ENCODE measurements at places on chromosomes 11 and 22. TPM values are rescaled to one million over a fixed set of nuclear protein-coding genes. Genes with fewer than 3 reads are reported as not detected.

- peak; percentile 27 for DNase-seq
Observed at GRCh38 chr11:114192841-114193389, 103.3 kb upstream of the NNMT start.

GRCh38 chr22:23969071-23969470 lies 2.4 kb downstream of the DDTL start:
- DNase-seq, result no peak

DNA sequence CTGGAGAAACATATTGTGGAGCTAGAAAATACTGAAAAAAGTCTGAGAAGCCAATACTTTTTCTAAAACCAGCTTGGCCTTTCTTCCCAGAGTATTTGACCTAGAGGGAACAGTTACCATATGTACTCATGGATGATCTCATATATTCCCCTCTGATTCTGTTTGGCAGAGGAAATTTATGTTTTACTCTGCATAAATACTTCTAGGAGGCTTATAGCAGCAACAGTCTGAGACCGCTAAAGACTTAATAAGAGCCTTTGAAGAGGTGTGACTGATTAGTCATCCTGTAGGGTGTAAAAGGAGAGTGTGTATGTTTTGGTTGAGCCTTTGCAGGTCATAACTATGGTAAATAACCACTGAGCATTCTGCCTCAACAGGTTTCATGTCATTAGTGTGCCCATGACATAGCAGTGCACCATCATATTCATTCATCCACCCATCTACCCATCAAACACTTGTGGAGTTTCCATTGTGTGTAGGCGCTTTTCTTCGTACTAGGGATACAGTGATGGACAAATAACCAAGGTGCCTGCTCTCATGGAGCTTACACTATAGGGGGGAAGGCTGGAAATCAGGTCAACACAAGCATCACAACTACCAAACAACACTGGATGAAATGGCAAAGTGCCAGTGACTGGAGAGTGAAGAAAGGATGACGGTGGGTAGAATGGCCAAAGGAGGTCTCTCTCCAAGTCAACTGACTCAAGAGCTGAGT lies 44.5 kb downstream of the TRAF6 start:
- DNase-seq, result no peak

GRCh38 chr11:61712314-61712713 lies 32.1 kb downstream of the DAGLA start:
- DNase-seq, result no peak

GRCh38 chr11:57134284-57134683 lies 47.5 kb upstream of the LRRC55 start:
- no peak for DNase-seq

DNA sequence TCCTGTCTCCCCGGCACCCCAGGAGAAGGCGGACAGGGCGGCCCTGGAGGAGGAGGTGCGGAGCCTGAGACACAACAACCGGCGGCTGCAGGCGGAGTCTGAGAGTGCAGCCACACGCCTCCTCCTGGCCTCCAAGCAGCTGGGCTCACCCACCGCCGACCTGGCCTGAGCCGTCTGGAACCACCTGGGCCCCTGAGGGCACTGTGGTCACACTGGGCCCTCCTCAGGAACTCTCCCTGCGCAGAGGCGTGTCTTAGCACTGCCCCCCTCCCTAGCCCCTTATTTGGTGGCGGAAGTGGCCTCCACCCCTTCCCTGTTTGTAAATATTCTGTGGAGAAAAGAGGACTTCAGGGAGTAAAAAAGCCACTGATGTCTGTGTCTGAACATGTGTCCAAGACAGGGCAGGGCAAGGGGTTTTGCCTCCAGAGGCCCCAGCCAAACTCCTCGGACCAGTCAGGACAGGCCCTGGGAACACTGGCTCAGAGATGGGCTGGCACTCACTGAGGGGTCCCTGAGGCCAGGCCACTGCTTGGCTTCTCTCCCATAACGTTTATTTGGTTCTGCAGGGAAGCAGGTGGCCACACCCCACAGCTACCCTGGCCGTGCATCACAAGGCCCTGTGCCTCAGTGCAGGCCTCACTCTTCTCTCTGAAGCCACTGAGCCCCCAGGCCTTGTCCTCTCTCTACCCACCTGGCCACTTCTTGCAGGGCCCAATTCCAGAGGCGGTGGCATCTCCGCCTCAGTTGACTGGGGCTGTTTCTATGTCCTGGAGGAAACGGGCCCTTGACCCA lies 12.0 kb downstream of the RELA start:
- no peak for DNase-seq

DNA sequence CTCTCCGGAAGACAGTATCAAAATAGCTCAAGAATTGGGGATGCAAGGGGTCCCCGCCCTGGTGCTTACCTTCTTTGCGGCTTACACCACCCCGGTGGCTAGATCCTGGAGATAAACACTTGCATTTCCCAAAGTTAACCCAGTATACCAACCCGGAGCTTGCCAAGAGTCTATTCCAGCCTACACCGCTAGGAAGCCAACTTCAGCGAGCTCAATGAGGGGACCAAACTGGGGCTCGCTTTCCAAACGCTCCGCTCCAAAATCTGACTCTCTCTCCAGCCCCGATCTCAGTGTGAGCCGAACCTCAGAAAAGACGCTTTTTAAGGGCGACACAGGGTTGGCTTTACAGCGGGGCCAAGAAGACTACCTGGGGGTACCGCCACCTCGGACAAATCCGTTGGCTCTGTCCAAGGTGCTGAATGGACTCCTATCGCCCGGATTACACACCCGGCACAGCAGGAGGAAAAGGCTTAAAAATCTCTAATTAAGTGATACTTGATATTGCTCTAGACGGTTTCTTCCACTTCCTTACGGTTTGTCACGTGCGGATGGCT lies 20.1 kb upstream of the BDNF start:
- DNase-seq, result peak; percentile 94

DNA sequence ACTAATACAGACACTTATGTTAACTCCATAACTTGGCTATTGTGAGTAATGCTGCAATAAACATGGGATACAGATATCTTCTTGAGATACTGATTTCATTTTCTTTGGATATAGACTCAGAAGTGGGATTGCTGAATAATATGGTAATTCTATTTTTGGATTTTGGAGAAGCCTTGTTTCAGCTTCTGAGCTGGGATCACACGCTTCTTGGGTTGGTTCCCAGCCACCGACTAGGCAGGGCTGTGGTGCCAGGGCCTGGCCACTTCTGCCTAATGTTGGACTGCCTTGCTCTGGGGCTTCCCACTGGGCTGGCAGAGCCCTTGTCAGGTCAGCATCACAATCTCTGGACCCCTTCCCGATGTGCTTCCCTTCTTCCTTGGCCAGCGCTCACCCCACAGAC lies 14.0 kb upstream of the MCHR1 start:
- no peak for DNase-seq

DNA sequence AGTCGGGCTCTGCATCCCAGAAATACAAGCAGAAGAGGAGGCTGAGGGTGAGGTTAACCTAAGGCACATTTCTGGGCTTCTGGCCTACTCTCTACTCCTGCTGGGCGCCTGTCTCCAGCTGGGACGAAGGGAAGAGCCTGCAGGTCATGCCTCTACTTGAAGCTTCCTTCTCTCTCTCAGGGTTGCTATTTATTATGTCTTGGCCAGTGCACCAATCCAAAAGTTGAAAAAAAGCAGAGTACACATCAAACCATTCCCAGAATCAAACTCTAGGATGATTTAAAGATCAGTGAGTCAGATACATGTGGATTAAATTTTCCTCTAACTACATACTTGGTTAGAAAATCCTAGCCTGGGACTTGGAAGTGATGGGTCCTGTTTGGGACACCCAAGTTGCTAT lies 60.2 kb upstream of the CDON start:
- DNase-seq, result no peak

- DNase-seq, result no peak
Observed at GRCh38 chr11:44033411-44033850, 14.3 kb upstream of the ACCSL start.

- no peak for DNase-seq
Observed at GRCh38 chr11:83441171-83441570, 155.0 kb upstream of the CCDC90B start.

- DNase-seq, result peak; percentile 76
Observed at GRCh38 chr11:77046060-77046501, 11.9 kb downstream of the B3GNT6 start.

DNA sequence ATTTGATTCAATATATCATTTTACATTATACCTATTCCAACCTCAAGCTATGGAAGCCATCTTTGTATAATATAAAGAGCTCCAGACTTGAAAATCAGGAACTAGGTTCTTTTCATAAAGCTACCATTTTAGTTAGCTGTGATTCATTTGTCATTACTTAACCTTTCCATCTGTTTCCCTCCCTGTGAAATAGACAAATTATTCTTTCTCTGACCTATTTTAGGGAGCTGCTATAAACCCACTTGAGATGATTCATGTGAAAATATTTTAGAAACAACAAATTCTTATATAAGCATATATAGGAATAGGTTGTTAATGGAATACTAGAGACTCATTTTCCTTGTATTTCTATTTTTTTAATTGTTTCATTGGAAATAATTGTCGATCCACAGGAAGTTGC lies 1012.1 kb downstream of the OPCML start:
- no peak for DNase-seq

DNA sequence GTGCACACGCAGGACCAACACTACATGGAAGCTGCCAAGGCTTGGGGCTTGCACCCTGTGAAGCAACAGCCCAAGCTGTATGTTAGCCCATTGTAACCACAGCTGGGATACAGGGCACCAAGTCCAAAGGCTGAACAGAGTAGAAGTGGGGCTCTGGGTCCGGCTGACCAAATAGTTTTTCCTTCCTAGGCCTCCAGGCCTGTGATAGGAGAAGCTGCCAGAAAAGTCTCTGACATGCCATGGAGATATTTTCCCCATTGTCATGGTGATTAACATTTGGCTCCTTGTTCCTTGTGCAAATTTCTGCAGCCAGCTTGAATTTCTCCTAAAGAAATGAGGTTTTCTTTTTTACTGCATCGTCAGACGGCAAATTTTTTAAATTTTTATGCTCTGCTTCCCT lies 941.2 kb downstream of the FAM181B start:
- DNase-seq, result no peak

DNA sequence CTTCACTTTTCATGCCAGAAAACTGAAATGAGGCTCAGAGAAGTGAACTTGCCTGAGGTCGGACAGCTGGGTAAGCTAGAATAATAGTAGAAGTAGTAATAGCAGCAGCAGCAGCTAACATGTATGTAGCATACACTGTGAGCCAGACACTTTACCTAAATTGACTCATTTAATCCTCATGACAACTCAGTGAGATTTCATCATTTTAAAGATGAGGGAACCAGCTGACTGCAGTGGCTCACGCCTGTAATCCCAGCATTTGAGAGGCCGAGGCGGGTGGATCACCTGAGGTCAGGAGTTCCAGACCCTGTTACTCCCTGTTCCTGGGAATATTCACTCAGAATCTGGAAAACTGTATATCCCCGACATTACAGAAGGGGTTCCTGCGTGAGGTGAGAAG lies 154.5 kb downstream of the DBX1 start:
- no peak for DNase-seq

DNA sequence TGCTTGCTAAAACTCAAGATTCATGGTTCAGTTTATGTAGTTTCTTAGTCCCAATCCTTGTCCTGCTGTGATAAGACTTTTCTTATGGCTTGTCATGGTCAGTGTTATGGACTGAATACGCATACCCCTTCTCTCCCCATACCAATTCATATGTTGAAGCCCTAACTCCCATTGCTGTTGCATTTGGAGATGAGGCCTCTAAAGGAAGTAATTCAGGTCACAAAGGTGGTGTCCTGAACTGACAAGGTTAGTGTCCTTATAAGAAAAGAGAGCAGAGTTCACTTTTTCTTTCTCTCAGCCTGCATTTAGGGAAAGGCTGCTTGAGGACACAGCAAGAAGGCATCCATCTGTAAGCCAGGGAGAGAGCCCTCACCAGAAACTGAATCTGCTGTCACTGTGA lies 618.2 kb downstream of the LRRC4C start:
- DNase-seq, result no peak

- no peak for DNase-seq
Observed at GRCh38 chr11:131597890-131598289, 227.5 kb downstream of the NTM start.

GRCh38 chr11:102760344-102761035 lies 19.9 kb downstream of the MMP10 start:
- DNase-seq, result no peak

DNA sequence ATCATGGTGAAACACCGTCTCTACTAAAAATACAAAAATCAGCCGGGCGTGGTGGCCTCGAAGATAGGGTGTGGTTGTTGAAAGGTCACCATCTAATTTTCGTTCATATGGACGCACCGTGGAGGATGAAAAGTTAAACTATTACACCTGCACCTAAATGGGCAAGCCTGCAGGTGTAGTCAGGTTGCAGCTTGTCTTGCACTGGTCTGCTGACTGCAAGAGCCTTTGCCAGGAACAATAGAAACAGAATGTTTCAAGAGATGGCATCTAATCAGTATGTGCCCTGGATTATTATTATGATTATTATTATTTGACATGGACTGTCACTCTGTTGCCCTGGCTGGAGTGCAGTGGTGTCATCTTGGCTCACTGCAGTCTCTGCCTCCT lies 908 bp downstream of the NADSYN1 start:
- no peak for DNase-seq

DNA sequence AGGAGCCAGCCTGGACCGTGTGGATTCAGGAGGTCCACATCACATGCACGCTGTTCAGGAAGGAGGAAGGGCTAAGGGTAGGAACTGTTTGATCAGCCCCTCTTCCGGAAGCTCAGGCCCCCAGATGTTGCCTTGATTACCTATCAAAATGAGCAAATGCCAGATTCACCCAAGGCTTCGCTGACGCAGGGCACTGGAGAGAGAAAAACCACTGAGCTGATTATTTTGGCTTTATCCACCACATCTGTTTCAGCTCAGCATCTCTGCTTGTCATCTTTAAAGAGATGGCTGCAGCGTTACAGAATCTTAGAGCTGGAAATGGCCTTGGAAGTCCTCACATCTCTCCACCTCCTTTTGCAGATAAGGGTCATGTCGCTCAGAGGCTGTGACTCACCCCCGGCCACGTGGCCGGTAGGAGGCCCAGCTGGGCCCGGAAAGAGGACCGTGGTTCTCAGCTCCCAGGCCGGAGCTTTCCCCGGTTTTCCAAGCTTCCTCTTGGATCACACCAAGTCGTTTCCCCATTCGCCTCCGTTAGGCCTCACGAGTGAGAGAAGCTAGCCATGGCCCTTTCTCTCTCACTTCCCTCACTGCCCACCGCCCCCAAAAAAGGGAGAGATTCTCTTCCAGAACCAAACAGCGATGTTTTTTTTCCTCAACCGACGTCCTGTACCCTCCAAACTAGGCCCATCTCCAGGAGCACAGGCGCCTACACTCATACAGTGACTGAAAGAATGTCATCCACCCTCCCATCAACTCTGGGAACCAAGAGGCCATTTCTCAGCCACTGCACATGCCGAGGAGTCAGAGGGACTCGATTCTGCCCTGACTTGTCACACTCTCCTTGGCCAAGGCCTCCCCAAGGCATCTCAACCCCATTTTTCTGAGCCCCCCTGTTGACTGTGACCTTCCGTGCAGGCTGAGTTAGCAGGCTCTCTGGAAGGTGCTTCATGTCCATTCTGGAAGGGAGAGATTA lies 37.6 kb downstream of the LIF start:
- no peak for DNase-seq

- DNase-seq, result no peak
Observed at GRCh38 chr11:62169935-62170334, 20.1 kb upstream of the SCGB1D1 start.

The ENTHD1 gene
- not detected for total RNA-seq

The PGA5 gene
- total RNA-seq, result not detected

The SPDYC gene
- not detected for total RNA-seq

The ASPHD2 gene
- 12.7 TPM for total RNA-seq

The PHF5A gene
- total RNA-seq, result 114 TPM

The VWCE gene
- total RNA-seq, result 5.1 TPM

The CAVIN3 gene
- 2.9 TPM for total RNA-seq

The MRGPRF gene
- total RNA-seq, result 0.56 TPM

The MOGAT2 gene
- total RNA-seq, result not detected

The SLC43A1 gene
- 1.5 TPM for total RNA-seq

The APOA5 gene
- 0.25 TPM for total RNA-seq
